Astrocyte of the spinal cord (primary cell): ENCODE measurements at places on chromosomes 12 and 14.

DNA sequence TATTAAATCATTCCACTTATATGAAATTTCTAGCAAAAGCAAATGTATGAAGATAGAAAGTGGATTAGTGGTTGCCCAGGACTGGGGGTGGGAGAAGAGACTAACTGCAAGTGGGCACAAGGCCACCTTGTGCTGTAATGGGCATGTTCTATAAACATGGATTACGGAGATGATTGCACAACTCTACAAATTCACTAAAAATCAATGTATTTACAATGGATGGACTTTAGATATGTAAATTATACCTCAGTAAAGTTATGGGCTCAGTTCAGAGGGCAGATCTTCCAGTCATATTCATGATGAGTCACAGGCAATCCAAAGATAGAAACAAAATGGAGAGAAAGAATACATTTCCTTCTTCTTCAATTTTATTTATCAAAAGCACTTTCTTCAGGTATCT is 173.9 kb downstream of the NDUFA12 start:
- no peak for DNase-seq

DNA sequence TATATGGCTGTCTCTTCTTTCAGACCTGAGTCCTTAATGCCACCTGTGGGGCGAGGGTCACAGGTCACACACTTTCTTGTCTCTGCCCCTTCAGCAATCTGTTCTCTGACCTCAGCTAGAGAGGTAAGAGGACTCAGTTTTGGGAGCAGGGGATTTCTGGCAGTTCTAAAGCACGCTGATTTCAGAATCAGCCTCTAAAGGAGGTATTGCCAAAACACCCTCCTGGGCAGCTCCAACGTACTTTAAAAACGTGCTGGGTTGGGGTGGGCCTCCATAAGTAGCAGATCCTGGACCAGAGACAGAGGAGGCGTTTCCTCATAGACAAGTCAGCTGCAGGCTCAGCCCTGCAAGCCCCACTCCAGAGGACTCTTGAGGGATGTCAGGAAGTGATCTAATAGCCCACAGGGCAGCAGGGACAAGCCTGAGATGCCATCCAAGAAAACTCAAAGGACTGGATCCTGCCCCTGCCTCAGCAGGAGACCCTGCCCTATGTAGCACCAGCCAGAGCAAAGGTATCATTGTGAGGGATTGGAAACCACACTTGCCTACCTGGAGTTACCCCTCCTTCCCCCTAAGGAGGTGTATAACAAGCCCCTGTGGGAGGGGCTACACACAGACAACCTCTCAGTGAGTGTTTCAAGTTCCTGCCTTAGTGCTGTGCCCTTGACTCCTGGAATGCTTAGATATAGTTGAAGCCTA is 8.5 kb downstream of the CTDSP2 start:
- peak; percentile 65 for DNase-seq

GRCh38 chr14:88386256-88386794 is 868 bp downstream of the SPATA7 start:
- DNase-seq = no peak

- no peak for DNase-seq
Measured at GRCh38 chr14:51661504-51661903, 9.8 kb downstream of the FRMD6 start.

- no peak for DNase-seq
Measured at GRCh38 chr12:12885096-12885792, 6.1 kb upstream of the GPRC5A start.

DNA sequence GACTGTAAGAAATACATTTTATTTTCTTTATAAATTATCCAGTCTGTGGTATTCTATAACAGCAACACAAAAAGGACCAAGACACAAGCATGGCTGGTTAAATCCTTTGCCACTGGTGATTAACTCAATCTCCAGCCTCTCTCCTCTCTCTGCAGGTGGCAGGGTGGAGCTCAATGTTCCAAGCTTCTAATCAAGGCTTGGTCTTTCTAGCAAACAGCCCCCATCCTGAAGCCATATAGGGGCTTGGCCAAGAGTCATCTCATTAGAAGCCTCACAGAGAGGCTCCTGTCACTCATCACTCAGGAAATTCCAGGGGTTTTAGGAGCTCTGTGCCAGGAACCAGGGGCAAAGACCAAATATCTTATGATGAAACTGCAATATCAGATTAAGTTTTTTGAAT is 12.0 kb downstream of the C12orf75 start:
- DNase-seq = no peak

GRCh38 chr14:101772770-101773169 is 11.3 kb downstream of the PPP2R5C start:
- DNase-seq = no peak

- no peak for DNase-seq
Measured at GRCh38 chr14:71682337-71682736, 249.9 kb upstream of the RGS6 start.

GRCh38 chr12:57166971-57167371 is 19.6 kb upstream of the LRP1-AS start:
- peak; percentile 76 for DNase-seq

GRCh38 chr14:35986219-35986573 is 160.1 kb downstream of the BRMS1L start:
- no peak for DNase-seq
